ENCODE measurements at places on chromosomes 12 and 14.

DNA sequence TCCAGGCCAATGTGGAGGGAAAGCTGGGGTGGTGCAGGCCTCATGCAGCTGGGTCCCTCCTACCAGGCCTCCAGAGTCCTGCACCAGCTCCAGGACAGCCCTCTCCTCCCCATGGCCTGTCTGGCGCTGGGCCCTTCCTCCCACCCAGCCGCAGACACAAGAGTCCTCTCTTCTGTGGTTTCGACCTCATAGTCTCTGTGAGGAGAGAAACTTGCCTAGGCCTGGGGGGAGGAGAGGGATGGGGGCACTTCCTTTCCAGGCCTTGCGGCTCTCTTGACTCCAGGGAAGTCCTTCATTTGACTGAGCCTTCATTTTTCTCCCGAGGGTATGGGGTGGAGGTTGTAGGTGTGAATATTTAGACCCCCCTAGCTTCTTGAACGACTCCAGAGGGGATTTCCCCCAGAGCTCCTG lies 2.3 kb downstream of the MMP14 start:
- DNase-seq = no peak

DNA sequence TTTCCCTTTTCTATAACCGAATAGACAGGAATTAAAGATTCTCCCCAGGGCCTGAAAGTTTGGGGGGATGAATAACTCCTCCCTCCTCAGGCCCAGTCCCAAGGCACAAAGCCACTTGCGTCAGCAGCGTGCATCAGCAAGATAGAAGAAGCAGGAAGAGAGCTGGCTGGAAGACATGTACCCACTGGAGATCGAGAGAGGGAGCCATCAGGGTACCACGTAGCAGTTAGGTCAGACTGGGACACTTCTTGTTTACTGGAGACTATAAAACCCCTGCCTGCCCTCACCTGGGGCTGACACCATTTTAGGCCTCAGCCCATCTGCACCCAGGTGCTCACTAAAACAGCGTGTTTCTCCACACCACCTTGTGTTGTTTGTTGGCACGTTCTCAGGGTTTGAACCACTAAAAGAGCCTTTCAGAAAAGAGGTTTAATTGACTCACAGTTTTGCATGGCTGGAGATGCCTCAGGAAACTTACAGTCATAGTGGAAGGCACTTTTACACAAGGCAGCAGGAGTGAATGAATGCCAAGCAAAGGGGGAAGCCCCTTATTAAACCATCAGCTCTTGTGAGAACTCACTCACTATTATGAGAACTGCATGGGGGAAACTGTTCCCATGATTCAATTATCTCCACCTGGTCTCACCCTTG lies 93.2 kb downstream of the TMTC3 start:
- DNase-seq = no peak

- no peak for DNase-seq
Observed at GRCh38 chr12:53120685-53121525, 17.6 kb downstream of the SOAT2 start.

GRCh38 chr12:7512553-7512952 lies 9.0 kb upstream of the CD163 start:
- DNase-seq = no peak

DNA sequence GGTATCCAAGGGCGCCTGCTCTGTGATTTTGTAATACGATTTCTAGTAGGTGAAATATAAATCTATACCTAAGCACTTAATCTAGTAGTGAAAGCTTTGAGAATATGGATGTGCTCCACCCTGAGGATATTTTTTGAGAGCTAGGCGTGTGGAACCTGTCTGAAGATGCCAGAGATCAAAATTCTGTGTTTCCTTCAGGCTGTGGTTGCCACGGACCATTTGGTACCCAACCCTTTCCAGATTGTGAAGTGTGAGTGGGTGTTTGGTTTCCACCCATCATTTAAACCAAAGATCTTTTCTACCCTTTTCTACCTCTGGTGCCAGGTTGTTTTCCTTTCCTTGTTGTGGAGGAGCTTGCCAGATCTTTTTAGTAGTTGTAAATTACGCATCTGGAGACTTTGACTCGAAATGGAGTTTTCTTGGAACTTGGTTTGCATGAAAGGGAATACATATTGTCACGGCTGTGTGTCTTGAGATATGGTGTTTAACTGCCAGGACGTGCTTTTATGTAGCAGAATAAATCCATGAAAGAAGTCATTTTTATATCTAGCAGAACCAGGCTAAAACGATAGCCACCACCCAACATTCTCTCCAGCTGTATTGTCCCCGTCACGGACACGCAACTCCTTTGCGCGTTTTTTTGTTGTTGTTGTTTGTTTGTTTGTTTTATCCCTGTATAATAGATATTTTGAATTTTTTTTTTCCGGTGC lies 2.2 kb downstream of the LRFN5 start:
- no peak for DNase-seq

- DNase-seq = no peak
Observed at GRCh38 chr12:5467931-5468330, 36.0 kb downstream of the NTF3 start.

GRCh38 chr14:94559638-94560290 lies 1.5 kb upstream of the SERPINA4 start:
- DNase-seq = no peak

DNA sequence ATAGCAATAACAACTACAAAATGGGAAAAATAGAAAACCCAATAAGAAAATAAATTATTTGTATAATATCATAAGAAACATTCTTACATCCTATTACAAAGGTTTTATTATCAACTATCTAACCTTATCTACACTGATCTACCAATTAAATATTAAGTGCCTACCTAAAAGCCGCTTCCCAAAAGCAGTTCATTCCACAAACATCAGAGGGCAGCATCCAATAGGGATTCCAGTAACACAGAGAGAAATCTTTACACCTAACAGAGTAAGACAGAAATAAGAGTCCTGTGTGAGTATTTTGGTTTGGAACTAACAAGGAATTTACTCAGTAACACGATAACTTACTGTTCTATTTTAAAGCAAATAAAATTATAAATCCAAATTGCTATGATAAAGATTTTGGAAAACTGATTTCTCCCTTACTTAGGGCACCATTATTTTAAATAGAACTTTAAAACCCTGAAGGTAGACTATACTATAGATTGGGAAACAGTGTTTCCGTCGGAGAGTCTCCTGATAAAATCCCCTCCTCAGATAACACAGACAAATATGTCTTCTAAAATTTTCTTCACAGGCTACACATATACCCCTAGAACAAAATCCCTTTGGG lies 15.0 kb downstream of the GXYLT1 start:
- no peak for DNase-seq

- no peak for DNase-seq
Observed at GRCh38 chr14:49972823-49973222, 79.9 kb downstream of the ARF6 start.

GRCh38 chr12:53061404-53062010 lies 11.6 kb downstream of the TNS2 start:
- DNase-seq = no peak

GRCh38 chr14:57559576-57559975 lies 65.9 kb upstream of the CCDC198 start:
- DNase-seq = no peak

- no peak for DNase-seq
Observed at GRCh38 chr12:78290606-78291345, 460.1 kb downstream of the NAV3 start.

DNA sequence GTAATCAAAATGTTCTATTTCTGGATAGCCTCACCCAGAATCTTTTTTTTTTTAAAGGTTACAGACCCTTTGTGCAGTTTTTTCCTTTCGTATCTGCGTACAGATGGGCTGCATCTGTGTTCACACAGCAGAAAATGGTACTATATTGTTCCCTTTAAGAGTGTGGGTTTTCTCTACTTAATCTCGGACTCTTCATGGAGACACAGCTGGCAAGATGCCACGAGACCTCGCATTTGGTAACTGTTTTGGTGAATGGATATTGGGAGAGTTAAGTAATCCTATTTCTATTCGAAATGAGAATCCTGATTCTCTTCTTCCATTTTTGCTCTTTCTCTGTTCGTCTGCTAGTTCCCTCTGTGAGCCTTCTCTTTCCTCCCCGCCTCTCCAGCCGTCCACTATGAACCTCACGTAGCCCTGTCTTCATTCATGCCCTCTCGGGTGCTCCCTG lies 85.7 kb downstream of the SAMD4A start:
- no peak for DNase-seq

DNA sequence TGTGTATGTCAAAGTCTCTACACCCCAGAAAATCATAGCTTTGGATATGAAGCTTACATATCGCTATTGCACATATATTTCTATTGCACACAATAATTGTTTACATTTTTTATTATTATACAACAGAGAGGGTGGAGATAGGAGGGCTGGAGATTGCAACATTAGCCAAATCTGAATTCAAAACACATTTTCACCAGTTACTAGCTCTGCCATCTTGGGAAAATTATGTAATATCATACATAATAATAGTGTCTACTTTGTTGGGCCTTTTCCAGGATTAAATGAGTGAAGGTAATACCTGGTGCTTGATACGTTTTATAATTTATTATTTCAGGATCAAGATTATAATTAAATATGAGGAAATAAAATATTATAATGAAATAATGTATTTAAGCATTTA lies 507.4 kb upstream of the TBX3 start:
- no peak for DNase-seq

DNA sequence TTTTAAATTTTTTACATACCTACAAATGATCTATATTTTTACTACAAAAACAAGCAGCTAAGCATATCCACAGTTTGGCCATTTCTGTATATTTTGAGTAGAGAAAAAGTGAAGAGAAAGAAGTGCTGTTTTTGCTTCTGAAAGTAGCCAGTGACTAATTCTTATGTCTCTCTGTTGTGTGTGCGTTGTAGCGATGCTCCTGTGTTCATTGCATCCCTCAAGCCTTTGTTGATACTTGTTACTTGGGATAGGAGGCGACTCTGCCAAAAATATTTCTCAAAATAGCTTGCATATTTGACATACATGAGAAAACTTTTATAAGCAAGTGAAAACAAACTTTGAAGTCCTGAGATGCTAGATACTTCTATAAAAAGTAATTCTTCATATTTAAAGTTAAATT lies 714.1 kb downstream of the FSCB start:
- no peak for DNase-seq

- no peak for DNase-seq
Observed at GRCh38 chr12:23098517-23098916, 473.5 kb downstream of the ETNK1 start.

GRCh38 chr12:85588221-85588620 lies 248.0 kb downstream of the RASSF9 start:
- DNase-seq = no peak

DNA sequence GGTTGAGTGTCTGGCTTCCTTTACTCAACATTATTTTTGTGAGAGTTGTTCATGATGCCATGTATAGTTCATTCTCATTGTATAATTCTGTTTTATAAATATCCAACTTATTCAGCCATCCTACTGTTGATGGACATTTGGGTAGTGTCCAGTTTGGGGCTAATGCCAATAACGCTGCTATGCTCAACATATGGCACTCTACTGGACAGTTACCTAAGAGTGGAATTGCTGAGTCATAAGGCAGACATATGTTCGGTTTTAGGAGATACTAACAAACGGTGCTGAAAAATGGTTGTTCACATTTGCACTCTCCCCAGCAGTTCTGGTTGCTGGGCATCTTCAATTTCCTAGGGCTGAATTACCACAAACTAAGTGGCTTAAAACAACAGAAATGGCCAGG lies 28.7 kb upstream of the P2RX4 start:
- no peak for DNase-seq

- DNase-seq = no peak
Observed at GRCh38 chr14:93720981-93721483, 67.3 kb downstream of the PRIMA1 start.

DNA sequence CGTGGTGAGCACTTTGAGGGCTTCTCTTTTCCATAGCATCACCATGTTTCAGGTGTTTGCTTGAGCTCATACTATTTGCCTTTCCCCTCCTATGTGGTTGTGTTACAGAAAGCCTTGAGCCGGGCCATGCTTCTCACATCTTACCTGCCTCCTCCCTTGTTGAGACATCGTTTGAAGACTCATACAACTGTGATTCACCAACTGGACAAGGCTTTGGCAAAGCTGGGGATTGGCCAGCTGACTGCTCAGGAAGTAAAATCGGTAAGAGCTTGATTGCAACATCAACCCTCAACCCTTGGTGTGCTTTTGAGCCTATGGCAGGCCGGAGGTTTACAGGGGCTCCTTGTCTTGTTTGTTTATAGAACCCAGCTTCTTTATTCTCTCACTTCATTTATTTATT lies 8.1 kb downstream of the LETMD1 start:
- DNase-seq = no peak

GRCh38 chr14:105525326-105525725 lies 1.1 kb upstream of the TMEM121 start:
- DNase-seq = no peak

GRCh38 chr12:46124132-46124847 lies 133.9 kb upstream of the SCAF11 start:
- DNase-seq = no peak

GRCh38 chr12:77571768-77572167 lies 258.9 kb upstream of the NAV3 start:
- no peak for DNase-seq

DNA sequence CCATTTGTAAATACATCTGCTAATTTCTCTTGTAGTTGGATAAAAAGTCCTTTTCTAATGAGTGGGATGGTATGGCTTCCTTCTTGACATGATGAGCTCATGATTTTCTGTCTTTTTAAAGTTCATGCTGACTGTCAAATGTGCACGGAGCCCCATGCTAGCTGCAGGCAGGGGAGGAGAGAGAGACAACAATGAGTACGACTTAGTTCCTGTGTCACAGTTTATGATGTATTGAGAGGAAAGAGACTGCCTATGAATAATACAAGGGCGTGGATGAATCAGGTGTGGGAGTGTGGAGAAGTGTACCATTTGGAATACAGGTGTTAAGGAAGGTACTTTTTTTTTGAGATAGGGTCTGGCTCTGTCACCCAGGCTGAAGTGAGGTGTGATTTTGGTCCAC lies 10.7 kb upstream of the TBC1D30 start:
- no peak for DNase-seq

- no peak for DNase-seq
Observed at GRCh38 chr12:48034835-48035805, 30.8 kb upstream of the COL2A1 start.

DNA sequence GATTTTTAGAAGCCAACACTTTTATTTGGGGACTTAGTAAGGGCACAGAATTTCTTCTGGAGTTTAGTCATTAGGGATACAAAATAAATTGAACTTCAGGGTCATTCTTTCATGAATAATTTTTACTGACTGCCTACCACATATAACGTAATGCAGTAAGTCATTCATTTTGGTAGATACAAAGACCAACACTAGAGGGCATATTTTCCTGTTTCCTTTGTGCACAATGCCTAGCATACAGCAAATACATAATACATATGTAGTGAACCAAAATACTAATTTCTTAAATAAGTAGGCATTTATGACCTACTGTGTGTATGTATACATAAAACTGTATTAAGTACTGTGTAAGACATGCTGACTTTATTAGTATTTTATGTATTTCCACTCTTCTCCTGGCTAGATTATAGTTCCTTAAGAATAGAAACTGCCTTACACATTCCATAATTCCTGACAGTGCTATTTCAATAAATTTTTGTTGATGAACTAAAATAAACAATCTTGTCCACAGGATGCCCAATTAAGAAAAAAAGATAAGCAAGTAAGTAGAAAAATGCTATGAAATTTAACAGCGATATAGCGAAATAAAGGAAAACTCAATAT lies 47.9 kb downstream of the PPP1R12A start:
- no peak for DNase-seq

All from stimulated activated CD8-positive, alpha-beta memory T cell treated with anti-CD3 and anti-CD28 coated beads, Interleukin-12 subunit alpha, Interleukin-12 subunit beta, amount 100 ng/mL, for 1 hour (primary cell).